NCI-H1694 treated with DMSO at 0.1 percent for 48 hours (cell line): ENCODE measurements at places on chromosomes 12 and 14.

- no peak for DNase-seq
Observed at GRCh38 chr12:57782243-57782607, 362 bp upstream of the TSFM start.

GRCh38 chr14:101233391-101233790 is 327.9 kb upstream of the DIO3 start:
- no peak for DNase-seq

- DNase-seq: no peak
Observed at GRCh38 chr12:131153956-131154355, 200.2 kb downstream of the ADGRD1 start.

DNA sequence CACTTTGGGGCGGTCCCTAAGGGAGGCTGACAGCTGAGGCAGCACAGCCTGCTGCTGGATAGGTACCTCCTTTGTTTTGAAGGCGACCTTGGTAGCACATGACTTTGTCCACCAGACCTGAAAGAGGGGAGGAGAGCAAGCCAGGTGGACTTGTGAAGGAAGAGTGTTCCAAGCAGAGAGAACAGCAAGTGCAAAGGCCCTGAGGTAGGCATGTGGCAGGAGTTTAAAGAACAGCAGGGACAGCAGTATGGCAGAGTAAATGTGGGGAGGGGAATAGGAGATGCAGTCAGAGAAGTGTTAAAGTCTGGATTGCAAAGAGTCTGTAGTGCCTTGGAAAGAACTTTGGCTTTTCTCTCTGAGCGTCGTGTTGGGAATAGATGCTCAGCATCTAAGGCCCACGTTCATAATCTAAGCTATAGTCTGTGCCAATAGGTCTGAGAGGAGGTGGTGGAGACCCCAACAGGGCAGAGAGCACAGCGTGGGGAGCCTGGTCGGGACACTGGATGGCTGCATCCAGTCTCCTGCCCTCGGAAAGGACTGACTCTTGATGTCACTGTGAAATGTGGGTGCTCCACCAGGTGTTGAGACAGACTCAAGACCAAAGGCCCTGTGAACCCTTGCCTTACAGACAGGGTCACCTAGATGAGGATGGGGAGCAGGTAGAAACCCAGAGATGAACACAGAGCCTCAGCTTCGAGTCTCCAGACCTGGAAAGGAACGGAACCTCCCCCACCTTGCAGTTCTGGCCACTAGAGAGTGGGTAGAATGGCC is 242.1 kb upstream of the PWP1 start:
- no peak for DNase-seq

- DNase-seq: no peak
Observed at GRCh38 chr12:120649442-120650232, 9.2 kb downstream of the CABP1 start.

GRCh38 chr14:51552275-51552674 is 99.4 kb upstream of the FRMD6 start:
- peak; percentile 67 for DNase-seq

DNA sequence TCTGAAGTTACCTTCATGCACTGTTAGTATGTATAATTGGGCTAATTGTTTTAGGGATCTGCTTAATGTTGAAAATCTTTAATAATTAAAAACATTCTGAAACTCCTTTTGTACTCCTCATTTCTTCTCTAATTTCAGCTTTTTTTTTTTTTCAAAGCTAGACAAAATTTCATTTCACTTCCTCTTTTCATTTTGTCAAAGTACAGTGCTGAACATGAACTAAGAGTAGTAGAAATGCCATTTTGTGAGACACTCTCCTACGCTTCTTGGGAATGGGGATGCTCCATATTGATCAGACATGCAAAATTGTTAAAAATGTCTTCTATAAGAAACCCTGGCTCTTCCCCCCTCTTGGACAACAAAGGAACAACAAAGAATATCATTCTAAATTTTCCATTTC is 1.7 kb downstream of the ABCD2 start:
- peak; percentile 58 for DNase-seq

- DNase-seq: no peak
Observed at GRCh38 chr14:75909630-75910029, 72.2 kb downstream of the TGFB3 start.

GRCh38 chr12:64400041-64400440 is 4.2 kb upstream of the XPOT start:
- DNase-seq: no peak

DNA sequence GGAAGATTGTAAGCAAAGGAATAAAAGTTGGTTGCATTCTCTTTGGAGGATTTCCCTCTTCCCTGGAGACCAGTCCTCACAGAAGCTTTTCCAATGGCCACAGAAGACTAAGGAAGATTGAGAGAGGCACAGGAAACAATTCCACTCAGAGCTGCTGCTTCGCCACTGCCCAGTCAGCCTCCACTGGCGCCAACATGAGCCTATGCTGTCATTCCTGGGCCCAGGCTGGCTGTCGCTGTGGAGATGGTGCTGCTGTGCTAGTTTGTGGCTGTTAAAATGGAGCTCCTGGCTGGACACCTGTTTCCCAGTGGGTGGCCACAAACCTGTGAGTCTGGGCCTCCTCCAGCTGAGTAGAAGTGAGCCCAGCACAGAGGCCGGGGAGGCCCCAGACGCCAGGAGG is 6.6 kb downstream of the P2RX7 start:
- DNase-seq: no peak

DNA sequence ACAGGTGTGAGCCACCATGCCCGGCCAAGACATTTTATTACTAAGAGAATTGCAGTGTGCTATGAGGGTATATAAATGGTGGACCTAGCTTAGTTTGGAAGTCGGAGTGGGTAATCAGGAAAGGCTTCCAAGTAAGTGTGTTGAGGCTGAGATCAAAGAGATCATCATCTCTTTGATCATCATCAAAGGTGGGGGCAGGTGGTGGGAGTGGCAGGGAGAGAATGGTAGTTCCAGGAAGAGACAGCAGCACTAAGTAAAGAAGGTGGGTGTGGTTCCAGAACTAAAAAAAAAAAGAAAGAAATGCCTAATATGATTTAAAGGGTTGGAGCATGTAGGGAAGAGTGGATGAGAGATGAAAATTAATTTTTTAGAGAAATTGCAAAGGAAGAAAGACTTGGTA is 14.7 kb downstream of the SLC4A8 start:
- no peak for DNase-seq

DNA sequence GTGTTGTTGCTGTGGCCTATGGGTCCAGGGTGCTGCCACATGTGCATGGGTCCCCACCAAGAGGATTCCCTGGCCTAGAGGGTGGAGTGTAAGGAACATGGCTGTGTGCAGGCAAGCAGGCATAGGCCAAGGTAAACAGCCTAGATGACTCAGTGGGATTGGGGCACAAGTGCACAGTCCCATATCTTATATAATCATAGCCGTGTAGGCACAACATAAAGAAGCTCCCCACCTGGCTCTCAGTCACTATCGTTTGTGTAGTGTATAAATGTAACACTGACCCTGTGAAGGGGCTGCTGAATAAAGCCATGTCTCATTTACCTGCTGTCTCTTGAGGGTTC is 15.7 kb upstream of the RNASE12 start:
- DNase-seq: no peak

DNA sequence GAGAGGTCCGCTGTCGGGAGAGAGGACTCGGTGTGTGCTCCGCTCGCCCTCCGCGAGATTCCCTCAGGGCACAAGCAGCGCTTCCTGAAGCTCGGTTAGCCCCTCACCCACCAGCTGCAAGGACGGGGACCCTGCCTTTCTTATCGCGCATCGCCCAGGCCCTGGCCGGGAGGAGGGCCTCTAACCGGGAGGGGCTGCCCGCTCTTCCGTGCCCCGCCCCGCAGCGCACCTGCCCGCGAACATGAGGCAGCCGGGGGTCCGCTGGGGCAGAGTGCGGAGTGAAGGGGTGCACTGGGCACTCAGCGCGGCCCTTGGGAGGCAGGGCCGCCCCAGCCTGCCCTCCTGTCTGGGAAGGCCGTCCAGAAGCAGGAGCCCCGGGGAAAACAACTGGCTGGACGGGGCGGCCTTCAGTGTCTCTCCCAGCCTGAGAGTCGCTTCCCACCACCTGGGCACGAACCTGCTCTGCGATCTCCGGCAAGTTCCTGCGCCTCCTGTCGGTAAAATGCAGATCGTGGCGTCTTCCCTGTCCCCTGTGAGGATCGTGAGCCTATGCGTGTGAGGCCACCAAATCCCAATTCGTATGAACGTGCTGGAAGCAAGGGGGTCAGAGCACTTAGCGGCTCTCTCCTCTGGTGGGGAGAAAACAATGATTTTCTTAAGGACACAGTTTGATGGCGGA is 28.0 kb upstream of the ADIPOR2 start:
- no peak for DNase-seq

GRCh38 chr12:15688838-15689625 is 100.2 kb downstream of the EPS8 start:
- DNase-seq: no peak

DNA sequence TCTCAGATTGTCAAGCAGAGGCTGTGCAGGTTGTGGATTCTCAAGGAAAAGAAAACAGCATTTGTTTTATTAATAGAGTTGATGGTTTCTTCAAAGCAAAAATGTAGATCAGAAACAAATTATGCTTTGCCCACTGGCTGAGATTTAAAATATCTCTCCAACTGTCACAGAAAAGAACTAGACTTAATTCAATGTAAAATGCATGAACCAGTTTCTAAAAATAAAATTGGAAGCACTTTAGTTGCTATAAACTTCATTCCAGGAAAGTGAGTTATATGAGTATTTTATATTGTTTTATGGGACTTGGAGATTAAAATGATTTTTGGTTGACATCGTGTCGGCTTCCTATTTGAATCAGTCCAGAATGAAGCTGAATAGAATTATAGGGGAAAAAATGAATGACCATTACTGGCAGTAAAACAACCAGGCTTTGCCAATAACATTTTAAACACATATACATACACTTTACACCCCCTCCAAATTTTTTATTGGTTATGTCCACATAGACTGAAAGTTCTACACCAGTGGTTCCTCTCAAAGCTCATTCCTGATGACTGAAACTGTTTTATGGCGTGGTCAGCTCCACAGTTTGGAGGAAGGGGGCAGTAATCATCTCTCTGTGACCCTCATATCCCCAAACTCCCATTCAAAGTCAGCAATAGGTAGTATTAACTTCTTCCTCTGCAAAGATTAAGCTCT is 55.5 kb upstream of the DAAM1 start:
- no peak for DNase-seq

DNA sequence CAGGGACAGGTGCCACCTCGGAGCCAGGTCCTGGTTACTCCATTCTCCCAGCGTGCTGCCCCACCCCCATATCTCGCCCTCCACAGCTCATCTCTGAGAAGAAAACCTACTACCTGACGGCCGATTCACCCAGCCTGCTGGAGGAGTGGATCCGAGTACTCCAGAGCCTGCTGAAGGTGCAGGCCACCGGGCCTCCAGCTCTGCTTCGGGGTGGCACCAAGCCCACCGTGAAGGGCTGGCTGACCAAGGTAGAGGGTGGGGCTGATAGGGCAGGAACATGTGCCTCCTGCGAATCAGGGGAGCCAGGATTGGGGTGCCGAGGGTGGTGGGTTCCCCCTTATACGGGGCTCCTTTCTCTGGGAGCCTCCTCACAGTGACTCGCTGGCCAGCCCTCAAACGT is 25.9 kb downstream of the PIGH start:
- DNase-seq: no peak

GRCh38 chr14:104443391-104444158 is 136.0 kb upstream of the C14orf180 start:
- peak; percentile 93 for DNase-seq

DNA sequence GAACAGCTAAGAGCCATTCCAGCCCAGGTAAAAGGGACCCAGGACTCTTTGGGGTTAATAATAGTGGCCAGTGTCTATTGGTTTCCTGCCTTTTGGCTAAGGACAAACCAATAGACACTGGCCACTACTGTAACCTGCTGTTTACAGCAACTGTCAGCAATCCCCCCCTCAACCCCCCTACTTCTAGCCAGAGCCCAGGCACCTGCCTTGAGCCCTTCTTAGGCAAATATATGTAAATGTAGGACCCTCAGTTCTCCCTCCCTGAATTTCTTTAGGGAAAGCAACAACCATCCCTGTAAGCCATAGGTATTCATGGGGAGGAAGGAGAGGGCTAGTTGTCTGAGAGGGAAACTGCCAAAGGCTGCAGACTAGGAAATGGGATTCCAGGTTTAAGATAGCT is 22.3 kb downstream of the HOXC4 start:
- no peak for DNase-seq

GRCh38 chr14:22184830-22185168 is 404.2 kb downstream of the DAD1 start:
- no peak for DNase-seq

GRCh38 chr12:1691123-1692007 is 495 bp downstream of the ADIPOR2 start:
- DNase-seq: no peak

- DNase-seq: no peak
Observed at GRCh38 chr12:66241061-66242043, 52.3 kb downstream of the IRAK3 start.

DNA sequence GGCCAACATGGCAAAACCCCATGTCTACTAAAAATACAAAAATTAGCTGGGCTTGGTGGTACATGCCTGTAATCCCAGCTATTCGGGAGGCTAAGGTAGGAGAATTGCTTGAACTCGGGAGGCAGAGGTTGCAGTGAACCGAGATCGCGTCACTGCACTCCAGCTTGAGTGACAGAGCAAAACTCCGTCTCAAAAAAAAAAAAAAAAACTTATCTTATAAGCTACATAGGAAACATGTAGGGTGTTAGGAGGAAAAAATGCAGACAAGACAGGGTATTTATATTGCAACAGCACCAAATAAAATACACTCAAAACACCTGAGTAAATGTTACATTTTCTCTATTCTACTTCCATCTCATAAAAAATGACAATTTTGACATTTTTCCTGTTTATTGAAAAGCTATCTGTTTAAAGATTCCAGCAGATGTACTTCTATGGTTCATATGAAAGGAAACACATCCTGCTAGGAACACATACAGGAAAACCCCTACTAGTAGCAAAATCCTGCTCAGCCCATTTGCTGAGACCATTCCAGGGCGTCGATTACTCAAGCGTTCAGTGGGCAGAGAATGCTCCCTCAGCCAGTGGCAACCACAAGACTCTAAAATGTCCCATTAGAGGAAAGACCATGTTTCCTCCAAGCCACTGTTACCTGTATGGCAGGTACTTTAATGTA is 19.7 kb downstream of the CORO1C start:
- DNase-seq: no peak

GRCh38 chr14:70653662-70654061 is 11.9 kb downstream of the TTC9 start:
- DNase-seq: no peak

DNA sequence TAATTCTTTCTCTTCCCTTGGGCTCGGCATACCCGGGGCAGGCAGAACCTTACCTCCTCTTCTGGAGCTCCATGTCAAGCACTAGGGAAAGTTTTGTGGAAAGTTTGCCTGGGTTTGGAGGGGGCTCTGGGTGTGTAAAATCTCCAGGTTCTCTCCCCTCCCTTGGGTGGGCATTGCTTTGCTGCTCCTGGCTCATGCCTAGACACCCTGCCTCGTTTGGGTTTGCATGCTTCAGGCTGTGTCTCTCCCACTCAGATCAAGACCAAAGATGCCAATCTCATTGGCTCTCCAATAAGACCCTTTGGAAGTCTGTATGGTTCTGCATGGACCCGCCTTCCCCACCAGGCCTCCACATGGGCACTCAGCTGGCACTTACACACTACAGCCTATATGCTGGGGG is 6.2 kb upstream of the KRT2 start:
- no peak for DNase-seq

- DNase-seq: no peak
Observed at GRCh38 chr12:131950182-131950913, 606 bp downstream of the EP400 start.

GRCh38 chr12:780750-781379 is 28.5 kb downstream of the WNK1 start:
- no peak for DNase-seq
